GM13977 (cell line): ENCODE measurements at places on chromosomes 16 and 17.

- DNase-seq, result no peak
Measured at GRCh38 chr17:38320482-38320881, 23.3 kb downstream of the GPR179 start.

GRCh38 chr16:212999-213398 lies 16.2 kb downstream of the LUC7L start:
- no peak for DNase-seq

- DNase-seq, result no peak
Measured at GRCh38 chr16:3825103-3825502, 55.4 kb downstream of the CREBBP start.

DNA sequence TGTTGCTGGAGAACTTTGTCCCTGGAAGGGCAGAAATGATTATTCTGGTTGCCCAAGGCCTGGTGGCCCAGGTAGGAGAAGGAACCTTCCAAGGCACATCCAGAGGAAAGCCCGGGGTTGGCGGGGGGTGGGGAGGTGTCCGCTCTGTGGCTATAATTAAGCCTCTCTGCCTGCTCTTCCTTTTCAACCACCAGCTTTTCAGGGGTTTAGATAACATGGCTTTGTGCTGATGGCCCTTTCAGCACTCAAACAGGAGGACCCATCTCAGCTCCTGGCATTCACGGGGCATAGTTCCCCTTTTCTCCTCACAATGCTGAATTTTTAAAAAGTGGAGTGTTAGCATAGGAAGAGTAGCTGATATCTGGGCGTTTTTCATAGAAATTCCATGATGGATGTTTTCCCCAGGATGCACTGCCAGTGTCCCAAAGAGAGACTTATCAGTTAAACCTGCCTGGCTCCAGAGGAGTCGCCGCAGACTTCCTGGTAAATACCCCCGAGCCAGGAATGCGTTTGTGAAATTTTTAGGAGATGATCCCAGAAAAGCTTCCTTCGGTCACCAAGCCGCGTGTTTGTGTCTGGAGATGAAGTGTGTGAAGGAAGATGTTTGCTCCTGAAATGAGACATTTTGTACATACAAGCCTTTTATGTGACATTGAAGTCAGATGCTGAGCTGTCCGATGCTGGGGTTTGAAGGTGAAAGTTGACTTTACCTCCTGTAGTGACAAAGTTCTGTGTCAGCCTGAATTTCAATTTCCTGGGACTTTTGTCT lies 188.5 kb downstream of the MSI2 start:
- no peak for DNase-seq

DNA sequence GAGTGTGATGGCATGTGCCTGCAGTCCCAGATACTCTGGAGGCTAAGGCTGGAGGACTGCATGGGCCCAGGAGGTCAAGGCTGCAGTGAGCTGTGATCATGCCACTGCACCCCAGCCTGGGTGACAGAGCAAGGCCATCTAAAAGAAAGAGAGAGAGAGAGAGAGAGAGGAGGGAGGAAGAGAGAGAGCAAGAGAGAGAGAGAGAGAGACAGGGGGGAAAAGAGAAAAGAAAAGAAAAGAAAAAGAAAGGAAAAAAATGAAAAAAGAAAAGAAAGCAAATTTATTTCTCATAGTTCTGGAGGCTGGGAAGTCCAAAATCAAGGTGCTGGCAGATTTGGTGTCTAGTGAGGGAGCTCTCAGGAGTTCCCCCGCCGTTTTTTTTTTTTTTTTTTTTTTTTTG lies 33.3 kb downstream of the RNF135 start:
- DNase-seq, result no peak

- DNase-seq, result no peak
Measured at GRCh38 chr17:60526726-60527125, 684 bp upstream of the APPBP2 start.

GRCh38 chr16:85569615-85570212 lies 43.4 kb upstream of the GSE1 start:
- peak; percentile 94 for DNase-seq

GRCh38 chr16:306911-307370 lies 24.0 kb downstream of the PDIA2 start:
- DNase-seq, result no peak

- no peak for DNase-seq
Measured at GRCh38 chr17:66383333-66383732, 80.9 kb downstream of the PRKCA start.

DNA sequence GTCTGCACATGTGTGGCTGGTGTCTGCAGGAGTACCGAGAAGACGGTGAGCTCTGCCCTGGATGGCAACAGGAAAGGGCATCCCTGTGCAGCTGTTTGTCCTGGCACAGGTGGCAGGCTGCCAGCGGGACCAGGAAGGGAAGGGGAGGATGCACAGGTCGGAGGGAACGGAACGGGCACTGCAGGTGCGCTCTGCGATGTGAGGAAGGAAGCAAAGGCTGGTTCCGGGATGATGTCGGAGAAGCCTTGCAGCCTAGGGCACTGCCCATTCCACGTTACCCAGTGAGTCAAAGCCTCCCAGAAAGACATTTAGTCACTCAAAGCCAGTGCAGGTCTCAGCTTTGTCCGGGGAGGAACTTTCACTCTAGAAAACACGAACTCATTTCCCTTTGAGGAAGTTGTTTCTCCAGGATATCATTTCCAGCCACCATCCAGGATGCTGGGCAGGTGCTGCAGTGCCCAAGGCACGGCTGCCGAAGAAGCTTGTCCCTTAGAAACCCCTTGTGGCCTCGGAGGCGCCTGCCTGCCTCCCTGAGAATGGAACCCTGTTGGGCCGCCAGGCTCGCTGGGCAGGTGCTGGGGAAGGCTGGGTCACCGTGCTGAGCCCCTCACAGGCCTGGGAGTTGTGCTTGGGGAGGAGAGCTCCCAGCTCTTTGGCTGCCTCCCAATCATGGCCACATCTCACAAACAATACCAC lies 4.5 kb upstream of the TMEM235 start:
- DNase-seq, result no peak

- no peak for DNase-seq
Measured at GRCh38 chr16:81866820-81867440, 87.8 kb downstream of the PLCG2 start.

GRCh38 chr17:60372790-60373483 lies 19.0 kb downstream of the USP32 start:
- no peak for DNase-seq

GRCh38 chr17:55926276-55926990 lies 175.6 kb downstream of the PCTP start:
- no peak for DNase-seq

- no peak for DNase-seq
Measured at GRCh38 chr17:29677221-29677791, 54.6 kb upstream of the CORO6 start.

- no peak for DNase-seq
Measured at GRCh38 chr17:73066148-73066884, 26.2 kb downstream of the SLC39A11 start.

DNA sequence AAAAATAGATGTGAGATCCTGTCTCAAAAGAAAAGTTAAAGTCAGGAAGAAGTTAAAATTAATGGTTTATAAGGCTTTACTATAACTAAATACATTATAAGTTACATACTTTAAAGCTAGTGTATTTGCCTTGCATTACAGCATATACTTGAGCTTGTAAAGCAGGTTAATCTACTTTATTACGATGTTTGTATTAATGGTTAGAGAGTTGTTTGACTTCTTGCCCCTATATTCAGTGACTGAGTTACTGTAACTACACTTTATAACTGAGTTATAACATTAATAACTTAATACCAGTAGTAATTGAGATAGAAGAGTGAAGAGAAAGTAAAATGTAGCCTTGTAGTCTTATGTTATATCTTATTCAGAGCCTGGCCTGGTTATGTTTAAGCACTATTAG lies 22.9 kb downstream of the CLTC start:
- DNase-seq, result no peak

GRCh38 chr17:51941272-51941671 lies 217.2 kb downstream of the CA10 start:
- no peak for DNase-seq

GRCh38 chr17:56109836-56110235 lies 43.4 kb upstream of the ANKFN1 start:
- no peak for DNase-seq

DNA sequence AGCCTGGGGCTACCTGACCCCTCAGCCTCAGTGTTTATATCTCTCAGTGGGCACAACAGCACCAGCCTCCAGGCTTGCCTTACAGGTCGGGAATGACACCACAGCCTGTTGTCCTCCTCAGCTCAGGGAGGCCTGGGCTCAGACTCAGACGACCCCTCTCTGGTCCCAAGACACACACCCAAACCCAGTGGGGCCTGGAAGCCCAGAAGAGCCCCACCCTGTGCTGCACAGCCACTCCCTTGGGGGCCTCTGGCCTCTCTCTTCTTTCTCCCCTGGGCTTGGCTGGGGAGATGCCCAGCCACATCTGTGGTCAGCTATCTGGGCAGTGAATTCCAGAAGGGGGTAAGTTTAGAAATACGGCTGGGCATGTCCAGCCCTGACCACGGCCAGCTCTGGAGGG lies 2.4 kb downstream of the NATD1 start:
- no peak for DNase-seq

DNA sequence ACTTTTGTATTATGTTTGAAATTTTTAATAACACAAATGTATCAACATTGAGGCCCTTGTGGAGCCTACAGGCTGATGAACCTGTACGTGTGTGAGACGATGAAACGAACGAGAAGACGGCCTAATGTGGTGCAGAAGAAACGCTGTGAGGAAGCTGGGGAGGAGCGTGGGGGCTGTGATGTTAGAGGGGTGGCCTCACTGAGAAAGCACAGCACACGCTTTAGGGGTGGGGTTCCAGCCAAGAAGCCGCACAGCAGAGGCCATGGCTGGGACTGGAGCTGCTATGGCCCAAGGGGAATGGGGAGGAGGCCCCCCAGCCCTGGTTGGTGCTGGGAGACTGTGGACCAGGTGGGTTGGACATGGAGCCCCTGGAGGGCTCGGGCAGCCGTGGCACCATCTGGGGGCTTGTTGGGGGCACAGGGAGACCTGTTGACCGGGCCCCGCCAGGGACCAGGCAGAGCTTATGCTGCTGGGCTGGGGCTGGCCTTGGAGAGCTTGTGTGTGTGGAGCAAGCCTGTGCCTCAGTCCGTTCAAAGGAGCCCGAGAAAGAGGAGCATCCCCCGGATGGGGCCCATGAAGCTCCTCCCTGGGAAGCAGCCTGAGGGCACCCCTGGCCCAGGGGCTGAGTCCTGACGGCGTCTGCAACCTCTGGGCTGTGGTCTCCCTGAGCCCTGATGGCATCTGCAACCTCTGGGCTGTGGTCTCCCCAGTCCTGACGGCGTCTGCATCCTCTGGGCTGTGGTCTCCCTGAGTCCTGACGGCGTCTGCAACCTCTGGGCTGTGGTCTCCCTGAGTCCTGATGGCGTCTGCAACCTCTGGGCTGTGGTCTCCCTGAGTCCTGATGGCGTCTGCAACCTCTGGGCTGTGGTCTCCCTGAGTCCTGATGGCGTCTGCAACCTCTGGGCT lies 44.7 kb downstream of the METRNL start:
- no peak for DNase-seq

DNA sequence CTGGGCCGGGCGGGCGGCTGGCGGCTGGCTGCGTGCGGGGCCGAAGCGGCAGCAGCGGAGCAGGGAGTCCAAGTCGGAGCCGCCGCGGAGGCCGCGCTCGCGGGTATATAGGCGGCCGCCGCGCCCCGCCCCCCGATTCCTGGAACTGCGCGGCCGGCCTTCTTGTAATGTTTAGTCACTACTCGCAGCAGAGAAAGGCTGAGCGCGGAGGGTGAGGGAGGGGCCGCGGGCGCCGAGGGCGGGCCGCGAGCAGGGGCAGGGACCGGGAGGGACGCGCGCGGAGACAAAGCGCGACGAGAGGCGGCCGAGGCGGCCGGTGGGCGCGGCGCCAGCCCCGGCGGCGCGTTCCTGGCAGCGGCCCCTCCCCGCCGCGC lies at the start of gene SOCS3:
Gene SOCS3 (minus strand): TSS at position 81 of the 374 bp plus-strand sequence. CDS start 982 bp downstream, outside the sequence.
- peak; percentile 95 for DNase-seq

- DNase-seq, result no peak
Measured at GRCh38 chr17:49079840-49080663, 52.5 kb upstream of the B4GALNT2 start.

DNA sequence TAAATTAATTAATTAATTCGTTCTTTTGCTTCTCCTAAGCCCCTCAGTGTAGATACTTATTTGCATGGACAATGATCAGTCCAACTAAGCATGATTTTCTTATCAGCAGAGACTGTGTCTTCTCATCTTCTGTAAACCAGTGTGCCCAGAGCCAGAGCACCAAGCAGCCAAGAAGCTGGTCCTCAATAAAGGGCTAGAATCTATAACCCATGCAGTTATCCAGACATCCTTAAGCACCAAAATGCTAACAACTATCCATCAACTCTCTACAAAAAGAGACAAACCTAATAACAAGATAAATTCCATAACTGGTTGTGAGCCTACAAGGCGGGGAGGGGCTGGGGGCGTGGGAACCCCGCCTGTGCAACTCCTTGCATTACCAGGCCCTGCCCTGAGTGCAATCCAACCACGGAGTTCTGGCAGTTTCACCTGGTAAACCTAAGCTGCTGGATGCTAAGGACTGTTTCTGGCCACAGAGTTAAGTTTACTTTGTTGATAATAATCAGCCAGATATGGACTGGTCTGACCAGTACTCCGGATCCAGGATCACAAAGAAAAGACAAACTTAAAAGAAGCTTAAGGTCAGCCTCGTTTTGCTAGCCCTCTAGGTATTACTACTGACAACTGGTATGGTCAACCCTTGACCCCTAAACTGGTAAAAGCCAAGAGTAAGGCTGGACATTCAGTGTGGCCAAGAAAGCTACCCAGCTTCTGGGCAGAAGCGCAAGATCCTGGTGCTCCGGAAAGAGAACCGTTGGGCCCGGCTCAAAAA lies 51.5 kb downstream of the ZFHX3 start:
- DNase-seq, result no peak

DNA sequence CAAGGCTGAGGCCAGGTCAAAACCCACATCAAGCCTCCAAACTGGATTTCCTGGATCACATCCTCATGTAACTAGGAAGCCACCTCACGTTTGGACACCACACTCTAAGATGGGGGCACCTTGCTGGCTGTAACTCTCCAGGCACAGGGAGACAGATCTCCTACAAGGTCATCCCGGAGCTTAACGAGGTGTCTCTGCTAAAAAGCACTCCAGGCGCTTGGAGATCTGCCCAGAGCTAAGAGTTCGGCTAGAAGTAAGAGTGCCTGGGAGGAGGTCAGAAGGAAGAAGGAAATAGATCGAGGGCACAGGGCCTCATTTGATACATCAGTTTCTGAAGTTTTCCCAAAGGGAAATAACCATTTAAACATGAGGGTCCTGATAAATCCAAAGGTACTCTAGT lies 15.9 kb downstream of the PSMB3 start:
- no peak for DNase-seq
